ENCODE measurements at places on chromosomes 1 and 21.

GRCh38 chr1:46084553-46085451 lies 47.6 kb downstream of the PIK3R3 start:
- no peak for DNase-seq

DNA sequence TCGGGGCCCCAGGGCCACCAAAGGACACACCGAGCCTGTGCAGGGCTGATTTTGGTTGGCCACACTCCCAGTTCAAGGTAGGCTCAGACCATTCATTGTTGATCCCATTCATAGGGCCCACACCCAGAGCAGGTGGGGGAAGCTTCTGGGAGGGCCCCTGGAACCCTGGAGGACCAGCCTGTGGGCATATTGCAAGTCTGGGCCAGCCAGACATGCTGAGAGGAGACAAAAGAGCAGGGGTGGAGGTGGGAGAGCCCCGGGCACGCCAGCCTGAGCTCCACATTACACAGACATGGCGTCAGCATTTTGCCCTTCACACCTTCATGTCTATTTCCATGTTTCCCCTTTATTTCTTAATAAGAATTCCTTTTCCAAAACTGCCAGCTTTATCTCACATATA lies 25.7 kb downstream of the PMVK start:
- DNase-seq = no peak

- no peak for DNase-seq
These were observed 5.9 kb downstream of the ANKRD35 start for GRCh38 chr1:145879775-145880174.

DNA sequence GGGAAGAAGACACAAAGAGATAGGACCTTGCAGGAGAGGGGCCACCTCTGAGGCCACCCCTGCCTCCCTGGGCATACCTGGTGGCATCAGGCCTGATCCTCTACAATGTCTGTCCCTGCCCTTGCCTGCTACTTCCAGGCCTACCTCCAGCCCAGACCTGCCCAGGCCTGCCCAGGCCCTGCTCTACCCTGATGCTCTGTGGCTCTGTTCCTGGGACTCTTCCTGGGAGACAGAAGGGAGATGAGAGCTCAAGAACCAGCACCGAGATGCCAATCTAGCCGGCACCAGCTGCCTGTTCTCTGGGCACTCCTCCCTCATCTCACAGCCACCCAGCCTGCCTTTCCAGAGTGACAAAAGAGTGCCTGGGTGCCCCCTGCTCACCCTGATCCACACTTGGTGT lies 2.7 kb downstream of the CELF3 start:
- DNase-seq = no peak

DNA sequence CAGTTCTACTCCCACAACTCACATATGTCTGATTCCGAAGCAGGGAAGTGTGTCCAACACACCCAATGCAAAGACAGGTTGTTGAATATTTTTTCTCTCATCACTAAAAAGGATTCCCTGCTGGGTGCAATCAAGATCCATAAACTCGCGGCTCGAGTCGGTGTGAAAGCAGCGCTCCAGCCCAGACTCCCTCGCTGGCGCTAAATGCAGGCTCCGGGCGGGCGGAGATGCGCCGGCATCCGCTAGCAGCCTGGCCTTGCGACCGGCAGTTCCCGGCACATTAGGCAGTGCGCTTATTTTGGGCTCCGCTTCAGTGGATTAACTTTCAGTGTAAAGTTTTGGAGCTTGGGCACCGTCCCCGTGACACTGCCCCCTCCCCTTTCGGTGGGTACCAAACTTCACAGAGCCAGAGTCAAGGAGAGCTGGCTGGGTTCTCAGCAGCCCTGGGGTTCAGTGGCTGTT lies 87.7 kb upstream of the POU3F1 start:
- DNase-seq = no peak

DNA sequence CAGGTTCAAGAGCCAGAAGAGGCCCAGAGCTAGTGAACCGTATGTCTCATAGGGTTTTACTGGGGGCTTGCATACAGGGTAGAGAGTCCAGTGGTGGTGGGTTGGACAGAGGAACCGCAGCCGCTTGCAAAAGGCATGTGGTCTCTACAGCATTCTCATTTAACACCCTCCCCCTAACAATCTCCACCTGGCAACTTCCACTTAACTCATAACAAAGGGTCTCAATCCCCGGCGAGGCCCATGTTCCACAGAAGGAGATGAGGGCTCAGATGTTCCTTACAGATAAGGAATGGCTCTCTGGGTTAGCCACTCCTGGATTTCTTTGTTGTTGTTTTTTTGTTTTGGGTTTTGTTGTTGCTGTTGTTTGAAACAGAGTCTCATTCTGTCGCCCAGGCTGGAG lies 106.1 kb downstream of the APP start:
- DNase-seq = no peak

GRCh38 chr1:154998818-154999570 lies 3.6 kb upstream of the ZBTB7B start:
- peak; percentile 83 for DNase-seq

- DNase-seq = no peak
These were observed 9.4 kb downstream of the IPO9 start for GRCh38 chr1:201838381-201838780.

DNA sequence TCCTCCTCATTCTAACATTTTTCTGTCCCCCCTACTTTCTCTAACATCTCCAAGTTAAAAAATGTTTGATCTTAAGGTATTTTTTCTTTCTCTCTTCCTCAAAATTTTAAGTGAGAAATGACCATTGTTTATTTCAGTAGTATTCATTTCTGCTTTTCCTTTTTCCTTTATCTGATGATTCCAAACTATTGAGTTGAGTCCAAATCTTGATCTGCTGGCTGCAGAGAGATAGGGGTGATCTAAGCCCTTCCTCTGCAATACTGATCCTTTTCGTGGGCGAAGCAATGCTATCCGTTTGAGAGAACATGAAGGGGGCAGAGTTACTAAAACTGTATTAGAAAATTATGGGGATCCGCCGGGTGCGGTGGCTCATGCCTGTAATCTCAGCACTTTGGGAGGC lies 516 bp upstream of the NMNAT2 start:
- DNase-seq = no peak
